ENCODE measurements at places on chromosomes 5 and 9.

GRCh38 chr5:127513408-127513970 lies 4.0 kb upstream of the PRRC1 start:
- DNase-seq = no peak

DNA sequence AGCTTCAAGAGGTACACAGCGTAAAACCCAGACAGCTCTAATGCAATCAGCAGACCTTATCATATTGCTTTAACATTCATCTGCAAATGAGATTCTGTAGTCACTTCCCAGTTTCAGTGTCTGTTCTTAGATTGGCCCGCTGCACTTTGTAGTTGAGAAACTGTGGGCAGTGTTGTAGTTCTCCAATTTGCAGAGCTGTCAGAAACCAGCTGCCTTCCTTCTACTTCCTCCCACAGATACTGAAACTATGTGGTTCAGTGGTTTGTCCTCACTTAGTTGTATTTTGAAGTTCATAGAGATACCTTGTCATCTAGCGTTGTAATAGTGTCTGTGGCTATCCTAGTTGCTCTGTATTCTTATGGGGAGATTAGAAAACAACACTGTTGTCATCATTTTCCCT lies 39.6 kb upstream of the TRIM36 start:
- DNase-seq = no peak

DNA sequence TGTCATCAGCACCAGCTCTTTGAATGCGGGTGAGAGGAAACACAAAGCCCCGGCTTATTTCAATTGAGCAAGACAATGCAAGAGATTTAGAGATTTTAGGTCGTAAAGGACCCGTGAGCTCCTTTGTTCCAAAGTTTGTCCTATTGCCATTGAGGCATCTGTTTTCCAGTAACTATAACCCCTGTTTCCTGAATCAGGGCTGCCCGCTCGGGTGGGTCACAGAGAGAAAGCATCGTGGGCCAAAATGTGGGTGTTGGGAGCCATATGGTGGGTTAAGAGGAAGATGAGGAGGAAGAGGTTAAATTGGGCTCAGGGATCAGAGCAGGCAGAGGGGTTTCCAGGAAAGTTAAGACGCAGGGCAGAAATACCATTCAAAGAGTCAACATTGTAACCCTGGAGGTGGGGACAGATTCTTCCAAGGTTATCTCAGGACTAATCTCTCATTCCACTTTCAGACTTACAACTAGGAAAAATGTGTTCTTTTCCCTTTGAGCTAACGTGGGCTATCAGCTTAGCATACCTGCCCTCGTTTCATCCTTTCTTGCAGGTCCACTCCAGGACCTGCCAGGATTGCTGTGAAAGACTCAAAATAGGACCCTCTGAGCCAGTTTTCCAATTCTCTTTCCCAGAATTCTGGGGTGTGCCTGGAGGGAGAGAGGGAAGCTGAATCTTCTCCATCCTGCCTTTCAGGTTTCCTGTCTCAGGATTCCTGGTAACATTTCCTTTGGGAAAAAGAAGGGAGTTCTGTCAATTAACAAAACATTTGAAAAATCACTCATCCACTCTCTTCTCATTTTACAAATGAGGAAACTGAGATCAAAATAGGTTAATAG lies 95.5 kb upstream of the TAF11L2 start:
- DNase-seq = no peak

DNA sequence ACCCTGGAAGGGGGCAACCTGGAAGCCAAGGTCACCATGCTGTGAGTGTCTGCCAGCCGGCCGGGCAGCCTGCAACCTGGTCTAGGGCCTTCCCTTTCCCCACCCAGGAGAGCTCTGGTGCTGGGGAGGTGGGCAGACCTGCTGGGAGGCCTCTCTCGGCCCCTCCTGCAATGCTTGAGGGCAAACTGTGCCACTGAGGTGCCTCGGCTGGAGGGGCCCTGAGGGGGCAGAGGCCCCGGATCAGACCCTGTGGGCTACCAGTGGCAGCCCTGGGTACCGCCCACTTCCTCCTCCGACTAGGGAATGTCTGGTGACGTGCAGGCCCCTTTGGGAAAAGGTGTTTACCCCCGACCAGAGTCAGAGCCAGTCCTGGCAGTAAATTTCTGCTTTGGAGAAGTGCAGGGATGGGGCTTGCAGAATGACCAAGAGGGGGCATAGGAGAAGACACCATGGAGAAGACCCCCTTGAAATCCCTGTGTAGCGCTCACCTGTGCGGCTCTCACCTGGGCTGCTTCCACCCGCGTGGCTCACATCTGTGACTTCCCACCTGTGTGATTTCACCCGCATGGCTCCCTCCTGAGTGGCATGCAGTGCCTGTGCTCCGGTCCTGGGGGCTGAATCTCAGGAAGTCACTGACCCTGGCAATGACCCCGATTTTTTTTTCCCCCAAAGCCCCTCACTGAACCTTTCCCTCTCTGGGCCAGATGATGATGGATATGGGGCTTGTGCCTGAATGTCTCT lies 1.1 kb downstream of the LCN1 start:
- no peak for DNase-seq

DNA sequence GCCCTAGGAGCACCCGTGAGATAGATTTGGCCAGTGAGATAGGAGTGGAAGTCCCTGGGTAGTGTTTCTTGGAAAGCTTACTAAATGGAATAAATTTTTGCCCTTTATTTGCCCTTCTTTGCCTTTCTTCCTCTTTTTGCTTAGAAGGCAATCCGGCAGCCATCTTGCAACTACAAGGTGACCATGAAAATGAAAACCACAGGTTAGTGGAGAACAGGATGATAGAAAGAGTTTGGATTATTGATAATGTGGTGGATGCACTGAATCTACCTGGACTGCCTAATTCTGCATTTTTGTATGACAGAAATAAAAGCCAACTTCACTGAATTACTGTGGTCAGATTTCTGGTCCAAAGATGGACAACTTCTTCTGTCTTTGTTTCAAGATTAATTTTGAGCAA lies 33.2 kb downstream of the TARS1 start:
- no peak for DNase-seq

GRCh38 chr9:130352081-130352480 lies 86.5 kb downstream of the HMCN2 start:
- DNase-seq = no peak

DNA sequence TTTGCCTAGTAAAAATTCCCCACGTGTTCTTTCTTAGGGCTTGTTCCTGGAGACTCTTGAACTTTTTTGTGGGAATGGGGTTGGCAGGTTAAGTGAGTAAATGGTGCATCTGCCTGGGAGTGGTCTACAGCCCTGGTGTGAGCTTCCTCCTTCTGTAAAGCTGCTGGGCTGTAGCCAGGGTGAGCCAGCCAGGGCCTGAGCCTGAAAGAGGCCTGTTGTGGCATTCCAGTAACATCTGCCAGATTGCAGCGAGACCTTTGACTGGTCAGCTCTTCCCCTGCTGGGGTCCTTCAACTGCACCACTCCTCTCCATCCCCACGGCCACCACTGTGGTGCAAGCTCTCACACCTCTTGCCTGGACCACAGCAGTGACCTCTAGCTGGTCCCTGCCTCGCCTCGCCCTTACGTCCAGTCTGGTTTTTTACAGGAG lies 47.5 kb downstream of the SLC22A5 start:
- DNase-seq = no peak

- no peak for DNase-seq
Observed at GRCh38 chr5:45171563-45171962, 362.8 kb downstream of the MRPS30 start.

DNA sequence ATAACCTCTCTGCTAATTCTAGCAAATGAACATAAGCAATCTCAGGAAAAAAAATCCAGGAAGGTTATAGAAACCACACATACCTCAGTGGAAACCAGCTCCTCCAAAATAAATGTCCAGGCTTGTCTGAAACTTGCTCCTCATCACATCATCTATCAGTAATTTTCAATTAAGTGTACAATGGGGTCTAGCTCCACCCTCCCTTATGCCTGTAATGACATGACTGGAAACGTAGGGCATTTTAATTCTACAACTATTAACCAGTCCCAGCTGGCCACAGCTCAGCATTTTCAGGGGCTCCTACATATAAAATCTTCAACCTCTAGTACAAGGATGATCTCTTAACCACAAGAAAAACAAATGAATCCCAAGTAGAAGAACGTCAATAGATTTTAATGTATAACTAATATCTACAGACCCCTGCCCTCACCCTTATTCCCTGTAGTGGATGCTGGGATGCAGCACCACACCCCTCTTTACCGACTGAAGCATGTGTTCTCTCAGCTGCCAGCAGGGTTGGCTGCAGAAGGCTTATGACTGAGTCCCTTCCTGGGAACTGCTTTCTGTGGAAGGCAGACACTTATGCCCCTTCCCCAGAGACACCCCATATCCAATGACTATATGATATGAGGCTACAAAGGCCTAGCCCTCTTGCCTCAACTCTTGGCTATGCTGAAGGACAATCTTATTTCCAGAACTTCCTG lies 6.8 kb downstream of the TSSK1B start:
- DNase-seq = no peak

DNA sequence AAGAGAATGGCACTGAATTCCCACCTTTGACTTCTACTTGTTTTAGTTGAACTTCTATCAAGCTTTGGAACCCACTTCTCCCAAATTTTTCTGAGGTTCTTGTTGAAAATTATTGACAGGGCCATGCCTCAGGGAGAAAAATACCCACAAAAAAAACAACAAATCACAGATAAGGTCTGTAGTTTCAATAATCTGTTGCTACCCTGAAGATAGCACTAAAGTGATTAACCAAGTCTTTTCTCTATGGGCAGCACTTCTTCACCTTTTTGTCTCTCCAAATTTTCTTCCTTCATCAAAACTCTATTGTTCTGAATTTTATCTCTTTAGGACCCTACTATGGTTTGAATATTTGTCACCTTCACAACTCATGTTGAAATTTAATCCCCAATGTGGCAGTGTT lies 154.3 kb upstream of the FGF10 start:
- no peak for DNase-seq

DNA sequence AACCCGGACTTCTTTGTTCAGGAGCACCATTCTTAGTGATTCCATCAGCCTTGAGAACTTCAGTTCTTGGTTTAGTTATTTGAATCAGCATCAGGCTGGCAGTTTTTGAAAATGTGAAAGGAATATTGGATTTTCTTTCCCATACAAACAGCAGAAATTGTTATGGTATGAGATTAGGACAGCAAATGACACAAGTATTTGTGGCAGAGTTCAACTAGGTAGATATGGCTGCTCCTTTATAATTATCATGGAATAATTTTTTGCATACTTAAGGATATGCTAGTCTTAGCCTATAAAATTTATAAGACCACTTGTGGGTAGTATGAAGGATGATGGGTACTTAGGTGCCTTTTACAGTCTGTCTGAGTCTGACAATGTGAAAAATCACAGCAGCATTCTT lies 25.5 kb downstream of the ERAP2 start:
- no peak for DNase-seq

Data from NCI-H524 treated with DMSO at 0.1 percent for 48 hours (cell line).